Muscle of back (tissue), 13 donors: ENCODE measurements at places on chromosomes 1 and 21.

DNA sequence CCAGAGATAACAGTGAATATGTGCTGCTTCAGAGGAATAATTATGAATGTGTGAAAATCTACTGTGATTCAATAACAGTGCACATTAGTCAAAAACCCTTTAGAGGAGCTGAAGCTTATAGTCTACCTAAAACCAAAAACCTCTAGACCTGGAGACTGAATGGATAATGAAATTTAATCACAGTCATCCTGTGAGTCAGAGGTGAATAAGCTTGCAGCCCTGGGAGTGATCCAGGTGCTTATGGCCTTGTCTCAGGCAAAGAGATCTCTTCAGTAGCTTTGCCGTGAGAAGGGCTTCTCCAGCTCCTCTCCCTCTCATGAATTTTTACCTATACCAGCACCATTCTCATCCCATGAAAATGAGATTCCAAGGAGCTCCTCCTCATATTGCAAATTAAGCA is 81.3 kb upstream of the RGS4 start:
- peak; percentile 19 for DNase-seq

GRCh38 chr1:167629681-167630567 is at the start of gene RCSD1:
TSS of gene RCSD1 (plus strand) at chr1:167630232. CDS start at chr1:167630424, 192 bp downstream.
- DNase-seq: peak; percentile 48

- no peak for DNase-seq
These were observed 562 bp downstream of the SYTL1 start for GRCh38 chr1:27342391-27342777.

- DNase-seq: no peak
These were observed 4.2 kb downstream of the TINAGL1 start for GRCh38 chr1:31580513-31580870.

GRCh38 chr21:31647650-31648049 is 11.8 kb upstream of the SOD1 start:
- DNase-seq: no peak

- no peak for DNase-seq
These were observed at the start of gene CFAP141 for GRCh38 chr1:154206196-154206595. TSS of gene CFAP141 (minus strand) at chr1:154206333. CDS start at chr1:154206307, 26 bp downstream.

DNA sequence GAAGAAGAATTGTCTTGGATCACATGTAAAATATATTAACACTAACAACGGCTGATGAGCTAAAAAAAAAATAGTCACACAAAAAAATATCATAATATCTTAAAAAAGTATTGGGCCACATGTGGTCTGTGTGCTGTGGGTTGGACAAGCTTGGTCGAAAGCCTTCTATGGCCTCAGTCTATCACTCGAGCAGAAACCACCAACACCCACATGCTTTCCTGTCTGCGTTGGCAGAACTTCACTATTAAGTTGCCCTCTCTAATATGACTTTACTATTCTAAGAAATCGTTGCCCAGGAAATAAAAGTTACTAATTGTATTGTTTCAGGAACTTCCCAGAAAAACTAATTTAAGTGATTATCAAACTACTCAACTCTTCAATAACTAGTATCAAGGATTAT is 28.2 kb upstream of the ETS2 start:
- DNase-seq: no peak

- no peak for DNase-seq
These were observed 63.7 kb downstream of the TENT5C start for GRCh38 chr1:117669572-117669971.

DNA sequence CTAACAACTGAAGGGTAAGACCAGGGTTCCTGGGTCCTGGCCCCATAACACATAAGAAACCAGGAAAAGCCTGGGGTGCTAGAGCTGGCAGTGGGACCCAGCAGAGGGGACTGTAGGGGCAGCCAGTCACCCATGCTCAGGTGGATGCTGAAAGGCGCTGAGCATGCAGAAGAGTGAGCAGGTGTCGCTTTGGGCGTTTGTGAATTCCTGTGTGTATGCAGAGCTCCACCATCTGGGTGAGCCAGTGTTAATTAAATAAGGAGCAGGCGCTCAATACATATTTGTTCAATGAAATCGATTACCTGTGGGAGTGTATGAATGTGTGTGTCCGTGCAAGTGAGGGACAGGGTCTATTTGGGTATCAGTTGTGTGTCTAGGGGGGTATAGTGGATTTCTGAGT is 499 bp downstream of the C1QA start:
- DNase-seq: no peak

DNA sequence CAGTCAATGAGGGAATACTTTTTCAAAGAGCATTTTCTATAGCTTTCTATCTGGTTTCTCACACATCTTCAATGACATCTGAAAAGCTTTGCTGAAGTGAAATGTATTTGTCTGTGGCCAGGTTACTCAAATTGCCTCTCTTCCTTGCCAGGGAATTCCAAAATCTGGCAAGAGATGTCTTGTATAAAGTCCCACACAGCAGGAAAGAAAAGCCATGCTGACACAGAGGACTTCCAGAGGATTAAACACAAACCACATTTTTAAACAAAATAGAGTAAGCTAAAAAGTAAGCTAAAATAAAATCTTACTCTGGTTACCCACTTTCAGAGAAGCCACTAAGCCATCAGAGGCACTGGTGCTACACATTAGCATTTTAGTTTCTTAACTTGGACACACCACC is 93.1 kb upstream of the BCAR3 start:
- no peak for DNase-seq

DNA sequence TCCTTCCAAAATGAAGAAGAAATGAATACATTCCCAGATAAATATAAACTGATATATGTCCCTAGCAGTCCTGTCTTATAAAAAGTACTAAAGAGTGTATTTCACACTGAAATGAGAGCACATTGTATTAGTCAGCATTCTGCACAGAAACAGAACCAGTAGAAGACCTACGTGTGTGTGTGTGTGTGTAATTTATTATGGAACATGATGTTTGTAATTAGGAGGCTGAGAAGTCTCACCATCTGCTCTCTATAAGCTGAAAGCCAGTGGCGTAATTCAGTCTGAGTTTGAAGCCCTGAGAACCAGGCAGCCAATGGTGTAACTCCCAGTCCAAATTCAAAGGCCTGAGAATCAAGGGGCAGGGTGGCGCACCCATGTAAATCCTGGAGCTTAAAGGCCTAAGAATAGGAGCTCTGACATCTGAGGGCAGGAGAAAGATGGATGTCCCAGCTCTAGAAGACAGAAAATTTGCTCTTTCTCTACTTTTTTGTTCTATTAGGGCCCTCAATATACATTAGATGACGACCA is 146.5 kb upstream of the LYPLAL1 start:
- DNase-seq: no peak

DNA sequence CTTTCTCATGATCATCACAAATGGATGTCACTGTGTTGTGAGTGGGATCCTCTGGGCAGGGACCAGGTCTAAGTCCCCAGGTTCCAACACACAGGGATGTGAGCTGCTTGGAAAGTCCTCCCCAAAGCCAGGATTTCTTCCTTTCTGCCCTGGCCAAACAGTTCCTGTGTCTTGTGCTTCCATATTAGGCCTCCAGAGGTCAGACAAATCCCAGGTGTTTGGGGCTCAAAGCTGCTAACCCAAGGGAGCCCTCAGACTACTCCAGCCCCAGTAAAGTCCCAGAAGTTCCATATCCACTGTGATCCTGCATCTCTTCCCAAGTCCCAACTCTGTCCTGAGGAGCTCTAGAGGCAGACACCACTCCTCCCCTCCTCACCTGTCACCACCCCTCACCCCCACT is 27.7 kb upstream of the MAGOH start:
- no peak for DNase-seq

- DNase-seq: no peak
These were observed 1.2 kb upstream of the LHX9 start for GRCh38 chr1:197915862-197916499.

GRCh38 chr1:209820986-209821385 is 6.8 kb upstream of the UTP25 start:
- no peak for DNase-seq

GRCh38 chr1:33965086-33965485 is 101.2 kb downstream of the HMGB4 start:
- no peak for DNase-seq

DNA sequence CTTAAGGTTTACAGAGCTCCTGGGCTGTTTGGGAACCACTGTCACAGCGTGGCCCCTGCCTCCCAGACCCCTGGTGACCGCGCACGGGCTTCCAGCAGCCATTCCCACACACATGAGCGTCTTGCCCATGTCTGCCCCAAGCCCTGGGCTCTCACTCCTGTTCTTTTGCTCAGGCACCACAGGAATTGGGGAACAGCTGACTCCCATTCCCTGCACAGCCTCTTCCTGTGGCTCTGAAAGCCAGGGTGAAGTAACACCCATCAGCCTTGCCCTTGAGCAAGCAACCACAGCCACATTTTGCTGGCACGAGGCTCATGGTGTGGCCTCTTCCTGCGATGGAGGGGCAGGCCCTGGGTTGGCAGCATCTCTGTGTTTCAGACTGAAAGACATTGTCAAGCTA is 14.3 kb upstream of the GPR157 start:
- DNase-seq: no peak

- no peak for DNase-seq
These were observed 24.5 kb upstream of the SHCBP1L start for GRCh38 chr1:182977480-182977879.

DNA sequence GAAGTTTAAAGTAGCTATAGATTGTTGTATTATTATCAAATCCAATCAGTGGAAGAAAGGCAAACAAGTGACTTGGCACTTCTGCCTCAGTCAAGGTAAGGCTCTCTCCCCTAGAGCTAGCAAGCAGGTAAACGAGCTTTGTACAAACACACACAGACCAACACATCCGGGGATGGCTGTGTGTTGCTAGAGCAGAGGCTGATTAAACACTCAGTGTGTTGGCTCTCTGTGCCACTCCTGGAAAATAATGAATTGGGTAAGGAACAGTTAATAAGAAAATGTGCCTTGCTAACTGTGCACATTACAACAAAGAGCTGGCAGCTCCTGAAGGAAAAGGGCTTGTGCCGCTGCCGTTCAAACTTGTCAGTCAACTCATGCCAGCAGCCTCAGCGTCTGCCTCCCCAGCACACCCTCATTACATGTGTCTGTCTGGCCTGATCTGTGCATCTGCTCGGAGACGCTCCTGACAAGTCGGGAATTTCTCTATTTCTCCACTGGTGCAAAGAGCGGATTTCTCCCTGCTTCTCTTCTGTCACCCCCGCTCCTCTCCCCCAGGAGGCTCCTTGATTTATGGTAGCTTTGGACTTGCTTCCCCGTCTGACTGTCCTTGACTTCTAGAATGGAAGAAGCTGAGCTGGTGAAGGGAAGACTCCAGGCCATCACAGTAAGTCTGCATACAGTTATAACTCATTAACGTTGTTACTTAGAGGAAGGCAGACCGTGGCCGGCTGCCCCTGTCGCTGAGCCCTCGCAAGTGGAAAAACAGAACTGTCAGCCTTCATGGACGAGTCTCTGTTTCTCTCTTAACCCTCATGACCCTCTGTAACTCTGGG is at the start of gene PALMD:
PALMD (plus strand) TSS at position 415 of the 833 bp plus-strand sequence; CDS start at position 620, 205 bp downstream.
- peak; percentile 61 for DNase-seq

DNA sequence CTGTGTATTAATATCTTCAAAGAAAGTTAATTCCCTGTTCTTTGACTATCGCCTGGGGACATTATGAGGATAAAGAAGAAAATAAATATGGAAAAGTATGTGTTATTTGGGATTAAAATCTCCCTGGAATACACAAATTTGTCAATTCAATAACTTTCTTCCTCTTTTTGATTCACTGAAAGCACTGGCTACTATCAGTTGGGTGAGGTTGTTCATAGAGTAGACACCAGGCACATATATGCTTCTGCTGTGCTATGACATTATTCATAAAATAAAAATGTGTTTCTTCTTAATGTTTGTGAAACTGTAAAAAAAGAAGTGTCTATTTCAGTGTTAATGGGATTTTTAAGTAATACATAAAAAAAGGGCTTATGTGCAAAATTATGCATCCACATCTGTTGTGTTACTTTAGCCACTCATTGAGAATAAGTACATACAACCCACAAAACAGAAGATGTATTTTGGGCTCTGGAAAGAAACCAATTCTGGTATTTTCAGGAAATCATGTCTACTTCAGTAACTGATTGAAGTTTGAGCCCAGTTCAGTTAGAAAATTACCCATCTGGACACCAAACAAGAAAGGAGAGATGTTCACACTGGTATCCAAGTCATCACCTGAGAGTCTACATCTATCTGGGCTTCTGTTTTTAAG is 169.4 kb downstream of the GABPA start:
- no peak for DNase-seq

DNA sequence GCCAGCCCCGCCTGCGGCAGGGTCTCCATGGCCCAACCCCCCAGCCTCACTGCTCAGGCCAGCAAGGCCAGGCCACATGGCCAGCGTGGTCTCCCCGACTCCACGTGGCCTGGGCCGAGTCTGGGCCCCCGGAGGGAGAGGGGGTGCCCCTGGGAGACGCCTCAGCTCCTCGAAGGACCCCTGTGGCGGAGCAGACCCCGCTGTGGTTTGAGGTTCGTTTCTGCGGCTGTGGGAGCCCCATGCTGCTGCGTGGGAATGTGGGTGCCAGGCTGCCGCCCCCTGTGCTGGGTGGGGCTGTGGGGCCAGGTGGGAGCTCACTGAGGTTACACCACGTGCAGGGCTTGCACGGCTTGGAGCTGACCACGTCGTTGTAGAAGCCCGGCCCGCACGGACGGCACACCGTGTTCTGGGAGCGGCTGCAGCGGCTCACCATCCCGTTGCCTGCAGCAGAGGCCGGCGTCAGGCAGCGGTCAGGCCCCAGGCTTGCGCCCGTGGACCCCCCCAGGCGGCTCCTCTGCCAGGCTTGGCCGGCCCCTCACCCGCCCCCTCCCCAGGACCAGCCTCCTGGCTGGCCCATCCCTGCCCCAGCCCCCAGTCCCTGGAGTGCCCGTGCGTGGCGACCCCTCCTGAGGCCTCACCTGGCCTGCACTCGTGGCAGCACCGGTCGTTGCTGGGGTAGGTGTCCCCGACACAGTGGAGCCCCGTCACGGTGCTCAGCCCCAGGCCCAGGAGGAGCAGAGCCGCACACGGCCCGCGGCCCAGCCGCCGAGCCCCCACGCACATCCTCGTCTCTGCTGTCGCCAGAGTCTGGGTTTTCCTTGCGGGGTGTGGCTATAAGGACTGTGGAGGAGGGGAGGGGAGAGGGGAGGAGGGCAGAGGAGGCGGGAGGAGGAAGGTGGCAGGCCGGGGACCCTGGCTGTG is at the start of gene TNFRSF4:
TNFRSF4 (minus strand) TSS at position 809 of the 921 bp plus-strand sequence; CDS start at position 783, 26 bp downstream.
- DNase-seq: no peak

GRCh38 chr1:64699327-64699726 is 45.5 kb upstream of the RAVER2 start:
- peak; percentile 23 for DNase-seq

DNA sequence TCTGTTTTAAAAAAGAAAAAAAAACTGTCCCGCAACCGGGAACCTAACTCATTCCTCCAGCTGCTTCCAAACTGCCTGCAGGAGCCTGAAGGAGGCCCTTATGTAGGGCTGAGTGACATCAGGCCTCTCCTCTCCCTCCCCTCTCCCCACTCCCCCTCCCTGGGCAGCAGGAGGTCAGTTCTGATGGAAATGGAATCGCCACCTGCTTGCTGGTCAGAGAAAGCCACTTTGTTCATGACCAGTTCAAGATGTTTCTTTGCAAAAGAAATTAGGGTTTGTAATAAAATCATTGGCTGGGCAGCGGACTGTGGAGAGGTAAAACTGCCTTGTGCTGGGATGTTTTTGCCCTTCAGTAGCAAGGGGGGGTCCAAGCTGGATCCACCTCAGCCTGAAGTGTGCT is at the start of gene MAP1LC3C:
MAP1LC3C (minus strand) TSS at position 73 of the 400 bp plus-strand sequence. CDS start 90 bp downstream, outside the sequence.
- DNase-seq: no peak
